ENCODE measurements at places on chromosomes 13 and 19. TPM values are rescaled to one million over a fixed set of nuclear protein-coding genes. Genes with fewer than 3 reads are reported as not detected.

Gene CEACAM8
- total RNA-seq = not detected

Gene GJB2
- 1.5 TPM for total RNA-seq

Gene LRG1
- 3.6 TPM for total RNA-seq

Gene PTPRS
- total RNA-seq = 379 TPM

Gene PDCD2L
- total RNA-seq = 16.2 TPM

DNA sequence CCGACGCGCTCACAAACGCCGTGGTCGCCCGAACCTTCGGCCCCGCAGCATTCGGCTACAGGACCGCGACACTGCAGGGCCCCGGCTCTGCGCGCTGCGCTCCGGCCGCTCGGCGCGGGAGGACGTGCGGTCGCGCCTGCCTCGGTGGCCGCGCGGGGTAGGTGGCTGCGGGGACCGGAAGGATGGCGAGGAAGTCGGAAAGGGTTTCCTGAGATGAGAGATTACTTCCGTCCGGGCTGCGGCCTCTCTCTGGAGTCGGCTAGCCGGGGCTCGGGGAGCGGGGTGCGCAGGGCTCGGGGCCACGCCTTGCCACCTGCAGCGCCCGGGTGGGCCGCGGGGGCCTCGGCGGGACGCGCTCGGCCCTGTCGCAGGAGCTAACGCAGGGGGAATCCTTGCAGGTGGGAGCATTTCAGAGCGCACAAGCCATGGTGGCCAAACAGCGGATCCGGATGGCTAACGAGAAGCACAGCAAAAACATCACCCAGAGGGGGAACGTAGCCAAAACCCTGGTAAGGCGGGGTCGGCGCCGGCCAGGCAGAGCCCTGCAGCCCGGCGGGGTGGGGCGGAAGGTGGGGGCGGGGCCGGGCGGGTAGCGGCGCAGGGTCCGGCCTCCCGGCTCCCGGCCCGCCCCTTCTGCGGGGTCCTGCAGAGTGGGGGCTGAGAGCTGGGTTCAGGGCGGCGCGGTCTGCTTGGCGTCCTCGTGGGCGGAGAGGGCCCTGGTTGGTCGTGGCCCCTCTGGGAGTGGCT lies at the start of gene SERP2:
Gene SERP2 (plus strand): TSS at position 224 of the 747 bp plus-strand sequence. CDS start 202 bp downstream, at position 426.
- peak within 1 kb of the TSS; percentile 57 for H3K27ac ChIP-seq
- no peaks in the 10 kb centered on the region for H3K4me1 ChIP-seq
- no peaks in the 10 kb centered on the region for H3K36me3 ChIP-seq
- no peaks in the 10 kb centered on the region for H3K27me3 ChIP-seq

- H3K4me3 ChIP-seq = no peak overlapping the region
- no peaks in the 10 kb centered on the region for H3K4me1 ChIP-seq
- DNase-seq = no peak
- no peaks in the 10 kb centered on the region for H3K27me3 ChIP-seq
Observed at GRCh38 chr13:111323950-111324651, 3.7 kb downstream of the TEX29 start.

Measured in prostate gland (tissue), 2 donors.